ENCODE measurements at places on chromosomes 6 and 20.
A peak's percentile ranks its signal among the peaks of the same experiment; 100 is the strongest.

- DNase-seq, result no peak
Measured at GRCh38 chr20:38229376-38230252, 30.9 kb downstream of the KIAA1755 start.

- no peak for DNase-seq
Measured at GRCh38 chr6:3473773-3474172, 16.9 kb upstream of the SLC22A23 start.

- no peak for DNase-seq
Measured at GRCh38 chr20:43938017-43938655, 23.5 kb downstream of the TOX2 start.

- peak; percentile 60 for DNase-seq
Measured at GRCh38 chr6:34671801-34672656, 24.5 kb downstream of the ILRUN start.

DNA sequence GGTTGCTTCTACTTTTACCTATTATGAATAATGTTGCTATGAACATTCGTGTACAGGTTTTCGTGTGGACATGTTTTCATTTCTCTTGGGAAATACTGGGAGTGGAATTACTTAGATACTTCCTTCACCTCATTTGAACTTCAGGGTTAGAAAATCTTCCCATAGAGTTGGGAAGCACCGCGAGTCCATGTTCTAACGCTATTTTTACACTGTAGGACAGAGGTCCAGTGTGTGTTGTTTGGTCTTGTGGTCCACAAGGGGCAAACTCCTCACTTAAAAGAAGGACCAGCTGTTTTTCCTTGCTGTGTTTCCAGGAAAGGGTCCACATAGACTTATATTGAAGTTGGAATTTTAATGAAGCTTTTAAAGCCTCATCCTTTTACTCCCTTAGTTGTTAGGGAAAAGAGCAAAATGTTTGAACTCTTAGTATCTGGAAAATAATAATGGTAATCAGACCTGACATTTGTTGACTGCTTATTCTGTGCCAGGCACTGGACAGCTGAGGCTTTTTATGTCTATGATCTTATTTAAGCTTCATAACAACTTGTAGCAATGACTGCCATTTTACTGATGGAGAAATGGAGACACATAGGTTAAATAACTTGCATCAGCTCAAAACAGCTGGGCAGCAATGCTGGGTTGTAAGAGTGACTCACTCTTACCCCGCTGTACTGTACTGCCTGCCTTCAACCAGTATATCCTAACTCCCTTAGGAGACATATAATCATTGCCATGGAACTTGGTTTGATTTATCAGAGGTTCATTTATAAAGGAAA, 52.0 kb downstream of the CDC5L start:
- DNase-seq, result no peak

DNA sequence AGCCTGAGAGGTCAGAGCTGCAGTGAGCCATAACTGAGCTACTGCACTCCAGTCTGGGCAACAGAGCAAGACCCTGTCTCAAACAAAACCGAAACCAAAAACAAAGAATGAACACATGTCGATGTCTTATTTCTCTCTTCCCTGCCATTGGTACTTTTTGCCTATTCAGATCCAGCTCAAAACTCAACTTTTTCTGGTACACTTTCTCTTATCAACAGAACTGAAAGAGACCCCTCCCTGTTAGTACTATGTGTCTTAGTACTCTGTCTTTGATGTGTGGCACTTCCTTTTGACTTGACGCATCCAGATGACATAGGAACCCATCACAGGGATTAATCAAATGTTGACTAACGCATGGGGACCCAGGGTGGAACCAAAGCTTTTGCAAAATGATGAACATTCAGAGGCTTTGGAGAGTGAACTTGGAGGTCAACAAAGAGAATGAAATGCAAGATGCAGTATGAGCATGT, 44.8 kb downstream of the AKAP12 start:
- DNase-seq, result no peak

DNA sequence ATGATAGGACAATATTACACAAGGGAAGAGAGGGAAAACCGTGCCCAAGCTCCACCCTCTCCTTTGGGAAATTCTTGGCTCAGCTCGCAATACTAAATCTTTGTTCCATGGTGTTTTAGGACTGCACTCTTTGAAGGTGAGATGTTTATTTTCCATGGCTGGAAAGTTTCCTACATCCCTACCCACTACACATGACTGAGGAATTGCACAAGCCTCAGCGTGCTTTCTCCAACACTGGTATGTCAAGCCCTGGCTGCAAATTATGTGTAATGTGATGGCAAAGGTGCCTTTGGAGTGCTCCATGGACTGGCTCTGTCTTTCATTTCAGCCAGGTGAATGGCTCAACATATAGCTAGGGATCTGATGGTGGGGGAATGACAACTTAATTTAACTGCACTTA, 134.3 kb downstream of the ISM1 start:
- no peak for DNase-seq

GRCh38 chr6:157280157-157280556, 43.2 kb downstream of the TMEM242 start:
- no peak for DNase-seq

GRCh38 chr6:109050012-109050411, 44.6 kb downstream of the SESN1 start:
- no peak for DNase-seq

GRCh38 chr20:16001286-16001685, 572.0 kb downstream of the KIF16B start:
- DNase-seq, result no peak

DNA sequence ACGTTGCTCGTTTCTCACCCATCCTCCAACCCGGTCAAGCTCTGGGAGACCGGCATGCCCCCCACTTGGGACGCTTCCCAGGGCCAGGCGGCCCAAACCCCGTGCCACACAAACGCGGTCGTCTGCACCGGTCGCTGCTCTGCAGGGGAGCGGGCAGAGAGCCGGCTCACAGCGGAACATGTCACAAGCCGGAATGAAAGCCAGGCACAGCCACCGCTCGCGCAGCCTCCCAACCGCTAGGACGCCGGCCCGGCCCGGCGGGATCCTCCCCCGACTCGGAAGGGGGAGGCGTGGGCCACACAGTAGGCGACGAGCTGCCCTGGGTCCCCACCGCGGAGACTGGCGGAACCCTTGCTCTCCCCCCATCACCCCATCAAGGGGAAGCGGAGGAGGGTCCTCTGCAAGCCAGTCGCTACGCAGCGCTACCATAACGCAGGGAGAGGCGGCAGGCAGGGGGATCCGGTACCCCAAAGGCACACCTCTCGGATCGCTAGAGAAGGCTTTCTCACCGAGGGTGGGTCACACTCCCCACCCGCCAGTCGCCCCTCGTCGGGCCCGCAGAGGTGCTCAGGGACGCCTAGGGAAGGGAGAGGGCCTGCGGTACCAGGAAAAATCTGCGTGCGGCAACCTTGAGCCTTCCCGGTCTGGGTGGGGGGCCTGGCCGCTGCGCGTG, 768.4 kb upstream of the DEFB115 start:
- no peak for DNase-seq

DNA sequence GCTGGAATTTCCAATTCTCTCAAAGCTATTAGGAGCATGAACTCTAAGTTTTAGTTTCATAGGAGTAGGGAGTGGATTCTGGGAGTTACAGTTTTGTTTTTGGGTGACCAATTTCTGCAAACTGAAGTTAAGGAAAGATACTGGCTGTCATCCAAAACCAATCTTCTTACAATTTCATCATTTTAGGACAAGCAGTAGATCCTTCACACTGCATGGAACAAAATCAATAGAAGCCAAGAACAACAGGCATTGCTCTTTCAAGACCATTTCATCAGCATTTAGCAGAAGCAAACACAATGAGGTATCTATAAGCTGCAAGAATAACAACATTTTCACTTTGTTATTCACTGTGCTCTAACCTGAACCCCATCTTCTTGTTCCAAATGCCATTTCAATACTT, 173.0 kb downstream of the GMDS start:
- DNase-seq, result no peak

- no peak for DNase-seq
Measured at GRCh38 chr6:119340796-119341487, 8.6 kb downstream of the MAN1A1 start.

DNA sequence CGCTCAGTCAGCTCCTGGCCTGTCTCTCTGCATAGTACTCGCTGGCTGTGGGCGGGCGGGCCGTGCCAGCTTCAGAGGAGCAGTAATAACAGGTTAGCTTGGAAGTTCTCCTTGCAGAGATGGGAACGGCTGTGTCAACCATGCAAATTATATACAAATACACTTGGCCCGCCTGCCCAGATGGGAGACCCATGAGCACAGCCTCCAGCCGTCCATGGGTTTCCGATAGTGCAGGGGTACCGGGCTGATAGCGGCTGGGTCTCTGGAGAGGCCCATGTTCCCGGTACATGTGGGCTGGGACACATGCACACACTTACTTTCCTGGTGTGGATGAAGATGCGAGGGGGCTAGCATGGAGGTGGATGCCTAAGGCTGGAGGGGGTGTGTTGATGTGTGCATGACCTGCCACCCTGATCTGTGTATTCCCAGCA, 12.8 kb upstream of the ZNF831 start:
- DNase-seq, result no peak

DNA sequence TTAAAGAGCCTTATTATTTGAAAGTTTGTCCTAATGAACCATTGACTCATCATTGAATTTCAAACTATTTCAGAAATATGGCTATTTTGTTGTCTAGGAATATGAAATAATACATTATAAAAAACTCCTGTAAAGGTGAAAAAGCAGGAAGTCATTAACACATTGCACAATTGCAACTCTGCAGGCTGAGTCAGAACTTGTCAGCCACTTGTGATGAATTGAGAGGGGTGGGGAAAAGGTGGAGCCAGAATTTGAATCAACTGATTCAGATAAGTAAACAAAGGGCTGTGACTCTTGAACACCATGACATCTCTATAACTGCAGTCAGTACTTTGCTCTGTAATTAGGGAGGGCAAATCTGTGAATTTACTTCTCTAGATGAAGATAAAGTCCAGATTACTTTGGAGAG, 6.0 kb downstream of the C6orf141 start:
- DNase-seq, result no peak

DNA sequence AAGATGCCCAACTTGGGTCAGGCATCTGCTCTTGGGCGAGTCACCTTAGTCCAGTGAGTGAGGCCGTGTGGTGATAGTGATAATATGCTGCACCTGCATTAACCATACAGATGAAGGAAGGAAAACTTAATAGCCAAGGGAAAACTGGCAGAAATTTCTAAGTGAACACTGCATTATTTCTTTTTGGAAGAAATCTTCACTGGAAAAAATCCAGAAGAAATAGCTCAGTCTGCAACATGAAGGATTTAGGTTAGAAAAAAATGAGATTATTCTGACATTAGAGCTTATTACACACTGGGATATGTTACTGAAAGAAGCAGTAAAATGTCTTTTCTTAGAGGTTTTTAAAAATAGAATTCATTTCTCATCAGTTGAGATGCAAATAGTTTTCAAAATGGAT, 947.3 kb downstream of the KIF16B start:
- no peak for DNase-seq

DNA sequence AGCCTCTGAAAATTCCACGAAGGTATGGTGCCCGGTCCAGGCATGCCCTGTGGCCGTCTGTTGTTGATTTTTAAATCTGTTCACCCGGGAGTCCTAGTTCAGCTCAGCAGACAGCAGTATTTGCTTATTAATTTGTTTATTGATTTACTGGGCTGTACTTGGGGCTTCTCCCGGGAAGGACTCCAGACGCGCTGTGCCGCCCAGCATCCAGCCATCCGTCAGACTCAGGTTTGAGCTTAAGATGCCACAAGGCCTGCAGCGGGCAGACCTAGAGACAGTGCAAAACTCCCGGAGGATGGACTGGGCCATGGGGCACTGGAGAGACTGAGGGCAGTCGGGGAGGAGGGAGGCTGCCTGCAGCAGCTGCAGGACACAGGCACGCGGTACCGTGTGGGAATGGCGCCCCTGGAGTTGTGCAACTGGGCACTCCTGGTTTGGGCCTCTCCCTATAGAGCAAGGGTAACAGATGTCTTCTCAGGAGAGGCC, 17.3 kb upstream of the CCDC167 start:
- DNase-seq, result no peak

DNA sequence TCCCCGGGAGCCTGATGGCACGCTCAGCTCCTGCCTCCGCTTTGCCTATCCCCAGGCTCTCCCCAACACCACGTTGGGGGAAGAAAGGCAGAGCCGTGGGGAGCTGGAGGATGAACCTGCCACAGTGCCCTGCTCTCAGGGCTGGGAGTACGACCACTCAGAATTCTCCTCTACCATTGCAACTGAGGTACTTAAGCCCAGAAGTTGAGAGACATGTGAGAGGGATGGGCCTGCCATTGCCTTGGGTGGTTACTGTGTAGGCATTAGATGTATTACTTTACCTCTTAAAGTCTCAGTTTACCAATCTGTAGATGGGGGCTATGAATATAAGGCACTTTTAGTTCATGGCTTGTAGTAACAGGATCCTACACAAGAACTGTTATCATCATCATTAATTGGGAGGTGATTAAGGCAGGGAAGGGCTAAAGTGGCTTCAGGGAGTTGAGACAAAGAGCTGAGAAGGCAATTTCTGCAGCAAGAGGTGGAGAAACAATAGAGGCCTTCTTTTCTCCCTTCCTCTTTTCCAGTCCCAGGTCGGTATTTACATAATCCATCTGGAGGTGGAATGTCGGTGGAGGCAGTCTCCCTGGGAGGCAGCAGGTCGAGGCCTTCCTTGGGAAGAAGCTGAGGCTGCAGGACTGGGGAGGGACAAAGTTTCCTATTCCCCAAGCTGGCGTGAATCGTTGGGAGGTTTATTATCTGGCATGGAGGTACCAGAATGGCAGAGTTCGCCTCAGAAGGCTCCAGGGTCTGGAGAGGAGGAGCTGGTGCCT, 691 bp downstream of the SLC22A7 start:
- DNase-seq, result no peak

DNA sequence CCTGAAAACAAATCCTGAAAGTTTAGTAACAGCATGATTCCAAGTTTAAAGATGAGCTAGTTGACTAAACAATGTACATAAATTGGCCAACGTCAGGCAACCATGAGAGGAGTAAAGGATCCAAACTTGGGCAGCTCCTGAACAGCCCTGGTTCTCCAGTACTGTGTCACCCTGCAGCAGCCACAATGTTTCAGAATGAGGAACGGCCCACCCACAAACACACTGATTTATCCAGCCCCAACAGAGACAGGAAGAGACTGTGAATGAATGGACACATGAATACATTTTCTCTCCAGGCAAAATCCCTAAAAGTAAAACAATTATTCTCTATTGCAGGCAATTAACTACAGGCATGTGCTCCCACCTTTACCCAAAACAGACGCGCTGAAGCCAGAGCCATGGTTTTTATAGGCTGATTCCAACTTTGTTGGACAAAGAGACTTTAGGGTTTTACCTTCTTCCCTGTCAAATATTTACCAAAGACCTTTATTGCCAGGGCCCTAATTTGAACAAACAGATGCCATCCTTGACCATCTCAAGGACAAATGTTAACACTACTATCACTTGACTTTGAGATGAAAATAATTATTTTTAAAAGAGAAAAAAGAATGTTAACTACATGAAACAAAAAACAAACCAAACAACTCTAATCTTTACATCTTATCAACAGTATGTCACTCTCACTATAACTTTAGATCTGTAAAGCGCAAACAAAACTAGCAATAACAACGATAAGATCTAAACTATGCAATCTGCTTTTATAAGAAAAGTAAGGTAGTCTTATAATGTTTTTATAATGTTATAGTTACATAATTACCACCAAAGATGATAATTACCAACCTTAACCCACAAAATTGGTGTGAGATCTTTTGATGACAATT, 22.9 kb downstream of the CNKSR3 start:
- no peak for DNase-seq

GRCh38 chr6:112203577-112204349, 50.6 kb downstream of the LAMA4 start:
- DNase-seq, result no peak

GRCh38 chr20:24364482-24364881, 104.9 kb upstream of the SYNDIG1 start:
- DNase-seq, result no peak

- DNase-seq, result no peak
Measured at GRCh38 chr6:168841609-168842278, 400.8 kb downstream of the SMOC2 start.

GRCh38 chr20:3786126-3786484, 435 bp downstream of the CENPB start:
- no peak for DNase-seq
